Activated gamma-delta T cell (primary cell): ENCODE measurements at places on chromosomes 6 and 20.

DNA sequence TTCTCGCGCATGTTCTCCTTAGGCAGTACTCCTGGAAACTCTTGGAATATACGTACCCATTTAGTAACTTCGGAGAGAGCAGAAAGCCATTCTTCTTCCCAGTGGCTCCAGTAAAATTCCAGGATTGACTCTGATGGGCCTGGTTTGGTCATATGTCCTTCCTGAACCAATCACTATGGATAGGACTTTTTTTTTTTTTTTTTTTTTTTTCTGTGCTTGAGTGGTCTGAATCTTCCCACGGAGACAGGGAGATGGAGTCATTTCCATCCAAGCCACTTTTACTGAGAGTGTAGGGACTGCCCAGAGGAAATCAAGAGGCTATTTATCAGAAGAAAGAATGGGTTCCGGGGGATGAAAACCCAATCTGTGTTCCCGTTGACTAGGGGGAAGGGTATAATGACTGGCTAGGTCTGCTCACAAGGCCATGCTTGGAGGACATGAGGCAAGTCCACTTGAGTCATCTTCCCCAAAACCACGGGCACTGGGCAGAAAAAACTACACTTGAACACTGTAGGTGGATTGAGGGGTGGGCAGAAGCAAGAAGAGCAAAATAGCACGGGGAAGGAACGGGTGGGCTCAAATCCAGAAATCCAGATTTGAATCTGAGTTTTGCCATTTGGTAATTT, 35.4 kb upstream of the MRPS18A start:
- DNase-seq: no peak

DNA sequence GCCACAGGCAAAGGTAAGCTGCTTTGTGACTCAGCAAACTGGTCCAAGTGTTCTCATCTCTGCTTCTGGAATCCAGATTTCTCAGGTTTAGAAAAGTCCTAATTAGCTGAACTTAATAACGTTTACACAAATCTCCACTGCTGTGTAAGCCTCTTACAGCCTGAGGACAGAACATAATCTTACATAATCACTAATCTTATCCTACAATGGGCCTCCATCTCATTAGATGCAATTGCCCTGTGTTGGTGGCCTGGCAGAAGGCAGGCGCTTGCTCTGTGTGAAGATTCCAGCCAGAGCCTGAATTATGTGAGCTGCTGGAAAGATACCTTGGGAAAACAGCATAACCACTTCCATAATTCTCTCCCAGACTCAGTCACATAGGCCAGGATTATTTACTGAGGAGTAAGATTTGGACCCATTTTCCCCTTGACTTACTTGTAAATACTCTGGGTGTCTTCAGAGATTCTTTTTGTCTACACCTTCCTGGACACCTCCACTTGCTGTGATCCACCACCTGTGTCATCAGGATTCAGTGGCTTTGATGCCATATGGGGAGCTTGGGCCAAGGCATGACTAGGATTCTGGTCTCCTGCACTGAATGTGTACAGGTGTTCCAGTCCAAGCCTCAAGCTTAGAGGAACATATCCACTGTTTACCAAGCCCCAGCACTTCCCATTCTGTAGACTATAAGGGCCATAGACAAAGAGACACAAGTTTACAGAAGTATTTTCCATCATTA, 104.4 kb downstream of the C6orf118 start:
- no peak for DNase-seq

DNA sequence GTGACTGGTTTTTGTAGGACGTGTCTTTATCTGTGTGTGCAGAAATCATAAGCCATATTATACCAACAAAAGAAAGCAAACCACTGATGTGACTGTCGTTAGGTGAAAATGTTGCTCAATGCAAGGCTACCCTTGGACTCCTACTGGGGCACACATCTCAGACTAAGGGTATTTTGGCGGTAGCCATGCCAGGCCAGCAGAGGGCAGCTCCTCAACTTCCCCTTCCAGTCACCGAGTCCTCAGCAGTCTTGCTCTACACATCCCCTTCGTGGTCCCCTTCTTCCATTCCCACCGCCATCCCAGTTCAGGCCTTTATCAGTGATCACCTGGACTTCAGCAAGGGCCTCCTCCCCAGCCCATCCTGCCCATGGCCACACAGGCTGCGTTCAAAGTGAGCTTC, 113.7 kb upstream of the GGTLC1 start:
- no peak for DNase-seq

DNA sequence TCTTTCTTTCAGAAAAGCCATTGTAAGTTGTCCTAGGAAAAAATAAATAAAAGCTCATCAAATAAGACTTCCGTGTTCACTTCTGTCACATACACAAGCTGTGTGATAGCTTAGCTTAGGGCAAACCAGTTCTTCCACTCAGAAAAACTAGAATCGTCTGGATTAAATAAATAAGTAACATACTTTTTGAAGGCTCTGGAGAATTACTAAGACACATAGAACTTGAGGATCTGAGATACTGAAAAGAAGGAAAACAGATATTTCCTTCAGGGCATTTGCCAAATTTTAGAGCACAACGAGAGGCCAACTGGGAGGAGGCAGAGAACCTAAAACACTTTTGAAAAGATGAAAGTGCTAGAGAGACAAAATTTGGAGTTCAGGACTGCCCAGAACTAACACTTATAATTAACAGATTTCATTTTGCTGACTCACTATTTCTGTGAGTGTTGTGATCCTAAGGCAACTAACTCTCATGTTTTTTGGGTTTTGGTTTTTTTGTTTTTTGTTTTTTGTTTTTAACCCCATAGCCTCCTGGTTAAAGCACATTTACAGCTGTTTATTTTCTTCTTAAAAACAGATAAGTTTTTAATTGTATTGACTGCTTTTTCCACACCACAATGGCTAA, 38.7 kb upstream of the THEMIS start:
- no peak for DNase-seq

DNA sequence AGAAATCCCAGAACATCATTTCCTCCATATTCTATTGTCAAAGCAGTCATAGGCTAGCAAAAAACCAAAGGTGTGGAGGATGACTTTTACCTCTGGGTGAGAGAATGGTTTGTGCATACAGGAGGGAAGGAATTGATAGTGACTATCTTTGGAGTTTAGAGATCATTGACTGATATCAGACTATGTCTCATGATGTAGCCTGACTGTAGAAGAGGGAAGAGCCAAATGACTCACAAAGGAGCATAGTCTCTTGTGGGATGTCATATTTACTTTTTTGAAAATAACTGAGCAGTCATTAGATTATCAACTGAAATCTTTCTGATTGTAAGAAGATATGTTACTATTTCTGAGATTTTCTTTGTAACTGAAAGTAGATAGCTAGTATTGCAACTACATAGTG, 158.5 kb downstream of the FLRT3 start:
- no peak for DNase-seq

- no peak for DNase-seq
Measured at GRCh38 chr6:5506597-5506996, 245.3 kb downstream of the FARS2 start.

DNA sequence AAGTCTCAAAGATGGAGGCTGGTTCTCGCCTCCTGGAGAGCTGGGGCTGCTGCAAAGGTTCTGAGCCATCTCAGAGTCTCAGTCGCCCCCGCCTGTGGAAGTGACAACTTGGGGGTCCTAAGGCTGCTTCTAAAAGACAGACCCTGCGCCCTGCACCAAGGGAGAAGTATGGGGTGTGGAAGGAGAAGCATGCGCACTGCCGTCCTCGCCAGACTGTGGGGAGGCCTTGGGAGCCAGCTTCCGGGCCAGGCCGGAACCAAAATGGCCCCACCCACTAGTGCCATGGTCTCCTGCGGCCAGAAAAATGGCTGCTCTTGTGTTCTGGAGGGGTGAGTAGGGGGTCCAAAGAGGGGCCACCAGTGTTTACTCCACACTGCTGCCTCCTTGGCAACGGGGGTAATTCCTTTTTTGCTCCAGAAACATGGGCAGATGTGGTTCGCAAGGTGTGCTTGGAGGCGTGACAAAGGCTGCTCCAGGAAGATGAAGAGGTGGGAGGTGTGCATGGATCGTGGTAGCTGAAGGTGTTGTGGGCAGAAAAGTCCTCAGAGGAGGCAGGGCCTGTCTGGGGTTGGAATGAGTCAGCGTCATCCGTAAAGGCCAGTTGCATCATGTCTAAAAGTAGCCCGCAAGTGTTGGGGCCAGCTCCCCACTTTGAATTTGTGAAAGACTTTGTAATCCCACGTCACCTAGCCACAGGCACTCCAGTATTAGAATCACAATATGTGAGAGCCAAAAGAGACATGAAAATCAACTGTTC, 329.8 kb upstream of the SOX4 start:
- no peak for DNase-seq

- DNase-seq: no peak
Measured at GRCh38 chr20:62376112-62377063, 9.3 kb upstream of the LAMA5 start.

DNA sequence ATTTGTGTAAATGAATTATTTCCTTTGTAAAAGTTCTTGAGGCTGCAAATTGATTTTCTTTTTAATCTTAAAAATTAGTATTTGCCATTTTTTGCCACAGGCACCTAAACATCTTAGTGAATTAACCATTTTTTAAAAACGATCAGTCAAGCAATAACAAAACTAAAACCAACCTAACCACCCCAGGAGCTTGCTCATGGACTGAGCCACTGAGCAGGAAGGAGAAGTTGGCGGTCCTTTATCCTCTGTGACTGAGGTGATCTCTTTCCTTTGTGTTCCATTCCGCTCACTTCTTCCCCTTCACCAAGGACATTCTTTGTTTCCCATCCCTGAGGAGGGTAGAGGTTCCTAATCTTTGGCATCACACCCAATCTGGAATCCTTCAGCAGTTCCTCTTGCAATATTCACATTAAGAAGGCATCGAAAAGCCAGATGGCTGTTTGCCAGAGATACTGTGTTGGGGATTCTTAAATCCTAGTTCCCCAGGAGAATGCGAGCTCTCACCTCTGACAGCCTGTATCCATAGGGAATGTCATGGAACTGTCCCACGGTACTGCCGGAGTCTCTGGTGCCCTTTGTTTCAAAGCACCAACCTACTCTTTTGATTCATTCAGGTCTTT, 30.5 kb downstream of the RPRD1B start:
- no peak for DNase-seq

GRCh38 chr6:122365775-122366403, 33.6 kb upstream of the HSF2 start:
- no peak for DNase-seq

GRCh38 chr6:144809120-144809519, 524.0 kb downstream of the UTRN start:
- no peak for DNase-seq

GRCh38 chr20:46570956-46571355, 20.5 kb upstream of the OCSTAMP start:
- no peak for DNase-seq

- DNase-seq: no peak
Measured at GRCh38 chr6:100382767-100383195, 81.9 kb downstream of the SIM1 start.

DNA sequence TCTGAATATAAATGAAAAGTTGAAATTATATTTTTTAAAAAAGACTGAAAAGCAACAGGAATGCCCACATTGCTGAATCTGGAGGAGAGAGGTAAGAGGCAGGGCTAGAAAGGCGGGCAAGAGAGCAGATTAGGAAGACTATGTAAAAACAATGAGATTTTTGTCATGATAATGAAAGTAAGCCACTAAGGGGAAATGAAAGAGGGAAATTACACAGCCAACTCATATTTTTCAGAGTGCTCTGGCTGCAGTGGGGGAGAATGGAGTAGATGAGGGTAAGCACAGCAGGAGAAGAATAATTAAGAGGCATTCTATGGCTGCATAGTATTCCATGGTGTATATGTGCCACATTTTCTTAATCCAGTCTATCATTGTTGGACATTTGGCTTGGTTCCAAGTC, 281.9 kb downstream of the PKHD1 start:
- DNase-seq: no peak

- no peak for DNase-seq
Measured at GRCh38 chr6:107057679-107058078, 29.7 kb downstream of the MTRES1 start.

DNA sequence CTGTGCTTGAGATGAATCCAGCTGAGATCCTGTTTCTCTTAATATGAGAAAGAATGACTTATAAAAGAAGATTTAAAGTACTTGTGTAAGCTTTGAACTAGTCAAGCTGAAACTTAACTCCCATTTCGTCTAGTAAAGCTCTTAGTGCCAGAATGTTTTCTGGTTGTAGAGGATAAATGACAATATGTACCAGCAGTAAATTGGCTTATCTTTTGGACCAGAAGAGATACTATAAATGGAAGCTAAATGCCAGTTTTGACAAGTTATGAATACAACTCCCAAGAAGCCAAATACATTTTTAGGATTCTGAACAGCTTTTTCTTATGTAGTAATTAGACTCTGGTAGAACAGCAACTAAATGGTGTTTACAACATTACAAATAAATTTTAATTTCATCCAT, 608.7 kb downstream of the EYS start:
- DNase-seq: no peak

DNA sequence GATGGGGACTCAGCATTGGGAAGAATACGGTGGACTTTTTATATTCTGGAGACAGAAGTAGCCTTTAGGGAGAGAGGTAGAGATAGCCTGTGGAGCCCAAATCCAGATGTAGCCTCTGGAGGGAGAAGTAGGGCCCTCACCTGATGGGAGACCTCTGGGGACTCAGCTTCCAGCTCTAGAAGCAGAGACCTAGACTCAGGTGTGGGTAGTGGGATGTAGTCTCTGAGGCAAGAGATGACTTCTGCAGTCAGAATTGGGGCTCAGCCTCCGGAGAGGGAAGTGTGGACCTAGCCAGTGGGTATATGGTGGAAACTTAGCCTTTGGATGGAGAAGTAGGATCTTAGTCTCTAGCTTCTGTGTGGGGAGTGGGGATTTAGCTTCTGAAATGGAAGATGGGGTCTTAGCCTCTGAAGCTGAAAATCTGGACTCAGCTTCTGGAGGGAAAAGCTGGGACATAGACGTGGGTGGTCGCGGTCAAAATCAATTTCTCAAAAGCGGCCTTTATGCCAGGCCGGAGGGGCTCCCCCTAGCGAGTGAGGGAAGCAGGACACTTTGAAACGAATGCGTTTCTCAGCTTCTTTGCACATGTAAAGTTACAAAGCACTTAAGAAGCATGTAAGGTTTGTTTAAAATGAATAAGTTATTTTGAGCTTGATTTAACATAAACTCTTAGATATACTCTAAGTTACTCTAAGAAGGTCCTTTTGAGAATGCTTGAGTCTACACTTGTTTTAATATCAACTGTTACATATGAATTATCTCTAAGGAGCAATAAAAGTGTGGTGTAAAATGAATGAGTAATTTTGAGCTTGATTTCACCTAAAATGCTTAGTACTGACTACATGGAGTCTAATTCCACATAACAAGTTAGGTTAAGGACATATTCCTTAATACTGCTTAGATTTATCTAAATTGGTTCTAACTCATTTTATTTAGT, 12.9 kb upstream of the ZNF343 start:
- no peak for DNase-seq
